ENCODE measurements at places on chromosomes 2 and 18.

DNA sequence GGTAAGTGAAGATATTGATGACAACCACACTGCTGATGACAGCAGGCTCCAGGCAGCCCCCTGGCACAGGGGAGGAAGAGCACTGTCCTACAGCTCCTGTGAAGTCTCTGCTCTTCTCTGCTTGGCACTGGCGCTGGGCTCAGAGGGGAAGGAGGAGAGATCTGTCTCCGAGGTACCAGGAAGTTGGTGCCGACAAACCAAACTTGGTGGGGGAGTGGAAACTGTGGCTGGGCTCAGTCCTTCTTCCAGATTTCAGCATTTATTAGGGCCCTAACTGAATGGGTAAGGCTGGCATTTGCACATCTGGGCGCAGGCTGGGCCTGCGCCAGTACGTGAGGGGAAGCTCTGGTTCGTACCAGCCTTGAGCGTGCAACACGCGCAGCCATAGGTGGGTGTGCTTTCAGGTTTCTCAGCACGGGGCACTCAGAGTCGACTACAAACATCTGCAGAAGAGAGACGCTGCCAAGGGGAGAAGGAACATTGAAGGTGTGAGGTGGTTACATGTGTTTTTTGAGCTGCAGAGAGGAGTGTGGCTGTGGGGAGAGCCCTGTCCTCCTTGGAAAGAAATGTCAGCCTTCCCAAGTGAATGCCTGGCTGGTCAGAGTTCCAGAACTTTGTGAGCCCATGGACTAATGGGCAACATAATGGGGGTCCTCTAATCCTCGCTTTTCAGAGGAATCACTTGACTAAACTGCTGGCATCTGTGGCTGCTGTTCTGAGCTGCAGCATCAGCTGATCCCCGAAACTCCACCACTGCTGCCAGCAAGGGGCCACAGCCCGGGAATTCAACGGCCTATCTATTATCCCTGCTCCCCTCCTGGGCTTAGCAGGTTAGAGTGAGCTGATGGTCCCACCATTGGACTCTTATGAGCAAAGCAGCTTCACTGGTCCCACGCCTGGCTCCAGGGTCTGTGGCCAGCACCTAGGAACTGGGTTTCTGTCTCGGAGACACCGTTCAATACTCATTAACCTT, 55.2 kb upstream of the SEMA4C start:
- DNase-seq = no peak

- peak; percentile 51 for DNase-seq
Observed at GRCh38 chr2:239824046-239824694, 201.0 kb downstream of the NDUFA10 start.

DNA sequence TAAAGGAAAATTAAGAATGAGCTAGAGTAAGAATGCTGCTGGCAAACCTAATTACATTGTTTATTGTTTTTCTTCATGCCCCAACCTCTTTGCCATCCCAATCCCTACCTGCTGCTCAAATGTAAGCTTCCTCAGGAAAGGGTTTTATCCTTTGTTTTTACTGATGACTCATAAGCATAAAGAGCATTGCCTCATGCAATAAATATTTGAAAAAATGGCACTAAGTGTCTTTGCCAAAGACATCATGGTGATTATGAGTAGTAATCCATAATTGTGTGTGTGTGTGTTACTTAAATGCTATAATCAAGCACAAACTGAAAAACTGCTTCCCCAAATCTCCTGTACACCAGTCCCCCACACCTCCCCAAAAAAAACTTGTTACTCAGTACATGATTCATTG, 53.4 kb downstream of the DNER start:
- DNase-seq = no peak

DNA sequence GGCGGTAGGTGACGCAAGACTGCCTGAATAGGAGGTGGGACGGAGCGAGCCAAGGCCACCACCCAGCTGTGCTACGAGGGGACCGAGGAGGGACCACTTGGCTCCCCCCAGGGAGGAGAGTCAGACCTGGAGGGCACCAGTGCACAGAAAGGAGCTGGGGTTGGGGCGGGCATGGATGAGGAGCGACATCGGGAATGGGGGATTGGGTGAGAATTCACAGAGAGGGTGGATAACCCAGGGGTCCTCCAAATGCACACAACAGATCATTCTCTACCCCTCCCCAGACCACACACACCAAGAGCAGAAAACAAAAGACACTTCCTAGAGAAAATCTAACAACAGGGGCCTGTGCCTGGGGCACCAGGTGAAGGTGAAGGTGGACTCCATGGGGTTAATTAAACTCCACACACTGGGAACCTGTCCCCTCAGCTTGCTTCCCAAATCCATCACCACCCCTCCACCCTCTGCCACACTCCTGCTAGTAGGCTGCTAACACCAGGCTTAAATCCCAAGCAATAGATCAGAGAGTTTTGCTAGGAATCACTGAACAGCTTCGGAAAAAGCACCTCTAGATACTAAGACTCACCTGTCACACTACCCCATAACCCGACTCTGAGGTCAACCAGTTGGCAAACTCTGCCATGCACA, 274.6 kb downstream of the EIPR1 start:
- DNase-seq = no peak

- no peak for DNase-seq
Observed at GRCh38 chr2:230589497-230590015, 123.1 kb upstream of the CAB39 start.

GRCh38 chr2:218781691-218782527, at the start of gene CYP27A1:
TSS of gene CYP27A1 (plus strand) at chr2:218782147. CDS start at chr2:218782183, 36 bp downstream.
- no peak for DNase-seq

DNA sequence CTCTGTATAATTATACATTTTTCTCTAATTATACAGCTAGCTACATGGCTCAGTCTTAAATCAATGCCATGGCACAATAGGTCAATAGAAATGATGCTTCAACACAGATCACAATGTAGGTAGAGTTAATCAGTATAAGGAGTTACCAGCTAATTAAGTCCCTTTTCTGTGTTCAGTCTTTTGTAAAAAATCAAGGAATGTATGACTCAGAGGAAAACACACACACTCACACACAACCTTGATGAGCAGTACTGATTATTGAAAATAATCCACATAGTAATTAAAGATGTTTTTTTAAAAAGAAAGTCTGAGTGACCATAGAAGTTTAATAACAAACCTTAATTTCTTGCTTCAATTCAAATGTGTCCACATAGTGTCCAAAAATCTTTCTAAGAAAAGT, 691.3 kb downstream of the LRP1B start:
- no peak for DNase-seq

- no peak for DNase-seq
Observed at GRCh38 chr18:2967820-2968219, 45.1 kb downstream of the LPIN2 start.

GRCh38 chr2:182187130-182187529, 201.5 kb downstream of the PPP1R1C start:
- DNase-seq = peak; percentile 5

DNA sequence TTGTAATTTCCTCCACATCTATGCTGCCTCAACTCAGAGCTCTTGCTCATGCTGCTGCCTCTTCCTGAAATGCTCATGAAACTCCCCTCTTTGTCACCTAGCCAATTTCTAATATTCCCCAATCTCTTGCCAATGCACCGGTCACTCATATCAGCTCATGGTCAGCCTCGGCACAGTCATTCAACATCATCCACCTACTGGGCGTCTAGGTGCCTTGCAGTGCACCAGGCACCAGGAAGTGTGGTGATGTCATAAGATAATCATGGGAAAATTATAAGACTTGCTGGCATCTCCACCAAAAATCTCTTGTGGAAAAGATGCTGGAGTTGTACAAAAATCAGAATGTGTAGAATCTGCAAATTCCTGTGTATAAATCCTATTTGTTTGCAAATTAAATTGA, 52.6 kb upstream of the RAB27B start:
- no peak for DNase-seq

Measured in NCI-H2107 (cell line).